ENCODE measurements at places on chromosomes 1 and 21.

- DNase-seq = no peak
Measured at GRCh38 chr1:227174164-227174563, 144.1 kb downstream of the CDC42BPA start.

DNA sequence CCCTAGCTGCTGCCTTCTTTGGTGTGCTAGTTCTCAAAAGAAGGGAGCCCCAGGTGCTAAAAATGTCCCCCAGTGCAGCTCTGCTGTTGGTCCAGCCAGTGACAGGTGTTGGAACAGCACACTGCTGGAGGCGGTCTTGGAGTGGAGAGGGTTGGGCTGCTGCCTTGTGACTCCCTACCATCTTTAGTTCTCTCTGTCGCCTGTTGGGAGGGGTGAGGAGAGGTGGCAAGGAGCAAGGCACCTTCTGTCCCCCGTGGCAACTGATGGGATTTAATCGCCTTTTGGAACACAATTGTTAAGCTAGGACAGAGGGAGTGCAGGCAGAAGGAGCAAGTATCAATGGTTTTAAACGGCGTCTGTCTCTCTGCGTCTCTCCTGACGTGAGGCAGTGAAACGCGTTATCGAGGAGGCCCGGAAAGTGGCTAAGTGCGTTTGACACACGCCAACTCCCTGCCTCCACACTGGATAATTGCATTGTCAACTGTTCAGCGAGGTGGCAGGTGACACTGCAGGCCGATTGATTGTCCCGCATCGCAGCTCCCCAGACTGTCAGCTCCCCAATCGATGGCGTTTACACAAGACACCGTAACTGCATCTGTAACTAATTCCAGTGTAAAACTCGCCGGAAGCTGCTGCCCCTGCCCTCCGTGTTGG is 34.0 kb downstream of the TMEM53 start:
- no peak for DNase-seq

DNA sequence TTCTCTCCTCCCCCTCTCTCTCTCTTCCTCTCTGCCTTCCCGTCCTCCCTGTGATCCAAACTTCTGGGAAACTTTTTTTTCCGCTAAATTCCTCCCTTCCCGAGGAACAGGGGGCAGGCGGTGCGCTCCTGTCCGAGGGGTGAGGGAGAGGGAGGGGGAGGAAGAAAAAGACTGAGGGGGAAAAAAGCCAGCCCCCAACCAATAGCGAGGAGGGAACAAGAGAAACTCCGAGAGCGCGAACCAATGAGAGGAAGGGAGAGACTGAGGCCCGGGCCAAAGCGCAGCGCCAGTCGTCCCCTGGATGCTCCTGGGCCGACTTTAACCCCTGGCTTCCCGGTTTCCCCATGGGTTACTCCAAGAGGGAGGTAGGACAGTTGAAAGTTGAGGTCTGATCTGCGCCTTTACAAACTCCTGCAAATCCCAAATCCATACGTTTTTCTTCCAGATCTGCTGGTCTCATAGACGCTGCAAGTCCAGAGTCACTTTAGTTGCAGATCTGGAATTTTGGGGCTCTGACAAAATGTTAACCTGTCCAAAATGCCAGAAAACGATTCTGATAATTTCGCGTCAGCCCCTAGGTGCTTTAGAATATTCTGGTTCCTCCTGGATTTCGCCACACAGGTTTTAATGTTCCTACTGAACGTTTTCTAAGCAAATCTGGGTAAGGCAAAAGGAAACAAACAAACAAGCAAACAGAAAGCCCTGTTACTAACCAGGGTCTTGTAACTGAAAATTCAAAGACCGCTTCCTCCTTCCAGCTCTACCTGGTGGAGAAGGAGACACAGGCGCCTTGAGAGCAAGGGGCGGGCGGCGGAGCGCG is at the start of gene TBX15:
Gene TBX15, minus strand, starts transcription at position 158 of the 820 bp plus-strand sequence. CDS start 548 bp downstream, outside the sequence.
- no peak for DNase-seq

DNA sequence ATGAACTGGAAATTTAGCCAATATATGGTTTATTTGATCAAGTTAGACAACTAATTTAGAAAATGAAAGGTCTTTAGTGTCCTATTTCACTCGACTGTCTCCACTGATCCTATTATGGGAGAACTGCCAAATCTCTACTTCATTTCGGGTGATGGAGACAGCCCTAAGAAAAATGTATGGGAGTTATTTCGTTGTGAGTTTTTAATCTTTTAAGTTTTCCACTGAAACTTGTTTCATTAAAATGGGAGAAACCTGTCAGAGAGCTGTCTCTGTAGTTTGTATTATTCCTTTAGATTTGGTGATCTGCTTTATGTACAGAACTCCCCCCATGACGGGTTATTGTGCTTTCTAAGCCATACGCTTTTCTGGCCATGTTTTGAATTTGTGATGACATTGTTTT is 899.7 kb downstream of the ADGRL2 start:
- no peak for DNase-seq

DNA sequence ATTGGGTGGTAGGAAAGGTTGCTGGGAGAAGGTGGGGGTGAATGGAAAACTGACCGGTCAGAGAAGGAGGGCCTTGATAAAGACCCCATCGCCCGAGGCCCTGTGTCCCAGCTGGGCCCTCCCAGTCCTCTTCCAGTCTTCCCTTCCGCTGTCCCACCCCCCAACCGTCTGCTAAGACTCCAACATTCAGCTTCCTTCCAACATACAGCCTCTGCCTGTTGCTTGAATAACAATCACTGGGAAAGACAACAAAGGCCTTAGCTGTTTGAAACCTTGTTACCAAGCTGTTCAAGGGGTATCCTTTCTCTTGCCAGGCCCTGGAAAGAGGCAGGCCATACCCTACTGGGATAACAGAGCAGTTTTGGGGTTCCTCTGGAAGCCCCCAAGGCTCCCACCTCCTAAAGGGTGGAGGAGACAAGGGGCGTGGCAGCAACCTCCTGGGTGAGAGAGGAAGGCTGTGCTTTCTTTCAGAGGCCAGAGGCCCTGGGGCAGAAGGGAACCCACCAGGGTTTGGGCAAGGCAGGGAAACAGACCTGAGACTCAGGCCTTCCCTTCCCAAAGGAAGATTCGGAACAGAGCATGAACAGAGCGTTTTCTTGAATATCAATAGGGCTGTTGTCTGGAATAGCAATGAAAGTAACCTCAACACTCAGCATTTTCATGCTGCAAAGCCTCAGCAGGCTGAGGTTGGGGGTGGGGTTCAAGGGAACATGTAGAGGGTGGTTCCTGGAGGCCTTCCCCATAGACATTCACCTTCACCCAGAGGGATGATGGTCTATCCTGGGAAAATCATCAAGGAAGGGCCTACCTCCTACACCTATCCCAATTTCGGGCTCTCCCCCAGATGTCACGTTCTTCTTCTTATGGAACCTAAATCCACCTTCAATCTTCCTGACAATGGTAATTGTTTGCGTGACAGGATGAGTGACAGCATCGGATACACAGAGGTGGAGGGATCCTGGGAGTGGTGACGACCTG is 4.1 kb downstream of the ETNK2 start:
- no peak for DNase-seq

GRCh38 chr1:228792601-228793000 is 57.3 kb downstream of the RHOU start:
- DNase-seq = no peak

DNA sequence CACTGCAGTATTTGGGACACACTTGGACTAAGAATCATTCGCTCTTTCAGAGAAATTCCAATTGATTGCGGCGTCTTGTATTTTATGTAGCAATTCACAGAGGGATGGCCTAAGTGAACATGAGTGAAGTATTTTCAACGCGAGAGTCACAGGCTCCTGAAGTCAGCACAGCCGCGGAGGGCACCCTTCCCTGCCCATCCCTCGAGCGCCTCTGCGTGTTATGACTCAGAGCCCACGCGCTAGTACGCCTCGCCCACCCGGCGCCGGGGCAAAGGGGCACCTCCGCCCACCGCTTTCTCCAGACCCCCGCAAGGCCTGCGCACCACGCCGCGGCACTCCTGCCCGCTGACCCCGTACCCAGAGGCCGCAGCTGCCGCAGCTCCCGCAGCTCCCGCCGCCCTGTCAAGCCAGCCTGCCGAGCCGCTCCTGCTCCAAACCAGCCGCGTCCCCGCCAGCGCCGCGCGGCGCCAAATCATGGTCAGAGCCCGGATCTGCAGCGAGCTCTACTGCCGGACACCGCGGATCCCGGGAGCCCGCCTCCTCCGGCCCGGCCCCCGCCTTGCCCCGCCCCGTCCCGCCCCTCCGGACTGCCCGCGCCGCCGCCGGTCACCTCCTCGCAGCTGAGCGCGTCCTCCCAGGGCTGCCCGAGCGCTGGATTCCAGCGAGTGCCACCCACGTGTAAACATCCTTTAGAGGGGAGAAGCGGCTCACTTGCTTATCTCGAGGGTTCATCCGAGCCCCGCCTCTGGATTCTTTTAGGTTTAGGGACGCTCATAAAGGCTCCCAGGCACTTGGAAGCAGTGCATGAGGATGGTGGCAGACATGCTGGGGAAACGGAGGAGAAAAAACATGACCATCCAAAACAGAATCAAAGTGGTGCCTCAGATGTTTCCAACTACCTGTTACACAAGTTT is at the start of gene GLRX2:
Gene GLRX2, minus strand, starts transcription at position 508 of the 914 bp plus-strand sequence. Its CDS starts 32 bp downstream, at position 476.
- DNase-seq = peak; percentile 51

- DNase-seq = no peak
Measured at GRCh38 chr1:69733061-69733460, 165.3 kb downstream of the LRRC7 start.

- DNase-seq = no peak
Measured at GRCh38 chr1:207959141-207959825, 48.4 kb upstream of the CD34 start.

DNA sequence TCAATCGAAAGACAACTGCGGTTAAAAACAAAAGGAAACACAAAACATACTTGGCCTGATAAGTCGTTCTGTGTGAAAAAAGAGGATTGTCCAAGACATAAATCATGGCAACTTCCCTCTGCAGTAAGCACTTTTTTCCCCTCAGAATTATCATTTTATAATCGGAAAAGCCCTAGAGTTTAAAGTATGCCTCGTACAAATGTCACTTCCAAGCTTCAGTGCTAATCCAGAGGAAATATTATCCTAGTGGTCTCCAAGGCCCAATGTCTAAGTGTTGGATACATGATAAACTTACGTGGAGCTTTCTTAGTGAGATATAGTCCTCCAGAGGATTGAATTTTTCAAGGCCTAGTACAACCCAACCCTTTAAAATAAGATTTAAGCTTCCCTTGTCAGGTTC is 11.2 kb upstream of the NTMT2 start:
- no peak for DNase-seq
